Spleen (tissue), 13 donors: ENCODE measurements at places on chromosomes 7 and 10. TPM values are rescaled to one million over a fixed set of nuclear protein-coding genes. Genes with fewer than 3 reads are reported as not detected.

The FANK1 gene
- total RNA-seq, result 0.94 TPM

- DNase-seq, result peak; percentile 72
These were observed 448.2 kb downstream of the DNAJB6 start for GRCh38 chr7:157784979-157785441.

The GCC1 gene
- 24.8 TPM for total RNA-seq

The SH2D4B gene
- 0.46 TPM for total RNA-seq

DNA sequence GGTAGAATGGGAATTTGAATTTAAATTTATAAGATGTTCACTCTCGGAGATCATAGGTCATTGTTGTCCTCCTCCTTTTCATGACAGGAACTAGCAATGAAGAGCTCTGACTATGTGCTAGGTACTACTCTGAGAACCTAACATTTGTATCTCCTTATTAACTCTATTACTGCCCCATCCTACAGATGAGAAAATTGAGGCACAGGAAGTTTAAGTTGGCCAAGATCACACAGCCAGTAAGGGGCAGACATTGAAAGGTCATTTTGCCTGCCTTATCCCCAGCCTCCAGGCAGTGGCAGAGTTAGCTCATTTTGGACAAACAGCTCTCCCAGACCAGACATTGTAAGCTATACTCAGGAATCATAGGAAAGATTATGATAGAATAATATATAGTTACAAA lies 6.0 kb downstream of the SRGN start:
- DNase-seq, result no peak

The INSYN2A gene
- not detected for total RNA-seq

The SRRM3 gene
- 0.65 TPM for total RNA-seq

DNA sequence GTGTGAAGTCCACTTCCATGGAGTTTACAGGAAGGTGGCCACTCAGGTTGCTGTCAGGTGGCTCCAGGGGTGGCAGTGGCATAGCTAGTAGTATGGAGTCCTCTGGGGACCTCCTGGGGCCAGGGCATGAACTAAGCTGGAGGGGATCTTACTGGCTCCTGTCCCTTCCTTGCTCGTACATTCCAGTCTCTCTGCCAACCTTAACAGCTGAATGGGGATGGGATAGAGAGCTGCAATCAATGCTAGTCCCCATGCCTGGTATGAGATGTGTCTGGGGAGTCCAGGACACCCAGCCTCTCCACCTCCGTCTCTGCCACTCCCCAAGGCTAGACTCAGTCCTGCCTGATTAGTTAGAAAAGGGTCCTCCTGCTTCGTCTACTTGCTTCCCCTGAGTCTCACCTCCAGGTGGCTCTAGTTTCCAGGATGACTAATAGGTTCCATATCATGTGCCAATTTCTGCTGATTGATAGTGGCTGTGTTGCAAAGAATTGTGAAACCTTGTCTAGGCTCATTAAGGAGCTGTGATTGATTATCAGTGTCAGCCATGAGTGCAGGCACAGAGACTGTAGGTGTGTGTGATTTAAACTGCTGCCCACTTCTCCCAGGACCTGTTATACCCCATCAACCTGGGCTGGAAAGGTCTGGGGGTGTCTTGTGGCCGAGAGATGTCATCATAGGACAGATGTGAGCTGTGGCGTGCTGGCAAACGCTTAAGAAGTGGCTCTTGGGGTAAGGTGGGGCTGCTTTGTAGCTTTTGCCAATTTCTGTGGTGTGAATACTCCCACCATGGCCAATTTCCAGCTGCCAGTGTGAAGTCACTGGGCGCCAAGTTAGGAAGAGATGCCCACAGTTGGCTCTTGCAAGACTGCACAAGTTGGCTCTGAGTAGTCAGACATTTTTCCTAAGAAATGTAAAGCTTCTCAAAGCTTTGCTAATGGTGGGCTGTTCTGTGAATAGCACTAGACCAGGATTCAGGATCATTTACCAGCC lies 59.8 kb downstream of the COL13A1 start:
- DNase-seq, result no peak

GRCh38 chr10:12484941-12485805 lies 135.8 kb downstream of the CAMK1D start:
- peak; percentile 82 for DNase-seq

DNA sequence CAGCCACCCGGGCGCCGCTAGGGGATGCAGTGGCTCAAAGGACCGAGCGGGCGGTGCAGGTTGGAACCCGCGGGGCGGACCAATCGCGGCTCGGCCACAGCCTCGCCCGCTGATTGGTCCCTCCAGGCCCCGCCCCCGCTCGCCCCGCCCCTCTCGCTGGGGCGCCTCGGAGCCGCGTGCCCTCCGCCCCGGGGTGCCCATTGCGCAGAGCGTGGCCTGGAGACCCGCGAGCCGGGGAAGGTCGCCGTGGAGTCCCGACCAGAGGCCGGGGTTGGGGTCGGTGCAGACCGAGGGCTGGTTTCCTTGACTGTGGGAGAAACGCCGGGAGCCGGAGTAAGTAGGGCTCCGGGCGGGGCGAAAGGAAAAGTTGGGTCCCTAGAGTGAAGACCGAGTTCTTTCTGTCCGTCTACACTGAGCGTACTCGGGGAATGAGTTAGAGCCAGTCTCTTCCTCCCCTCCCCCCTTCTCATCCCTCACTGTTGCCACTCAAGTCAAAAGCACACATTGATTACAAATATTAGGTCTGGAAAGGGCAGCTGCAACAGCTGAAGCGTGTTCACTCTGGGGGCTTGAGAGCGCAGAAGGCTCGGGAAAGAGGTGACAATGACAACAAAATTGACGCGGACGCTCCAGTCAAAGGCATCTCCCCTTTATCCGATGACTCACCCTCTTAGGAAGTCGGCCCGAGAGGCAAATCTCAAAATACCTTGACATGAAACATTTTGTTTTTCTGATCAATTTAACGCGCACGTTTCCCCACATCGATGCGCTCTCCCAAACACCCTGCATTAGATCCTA lies 843 bp upstream of the GATA3 start:
- DNase-seq, result peak; percentile 94

DNA sequence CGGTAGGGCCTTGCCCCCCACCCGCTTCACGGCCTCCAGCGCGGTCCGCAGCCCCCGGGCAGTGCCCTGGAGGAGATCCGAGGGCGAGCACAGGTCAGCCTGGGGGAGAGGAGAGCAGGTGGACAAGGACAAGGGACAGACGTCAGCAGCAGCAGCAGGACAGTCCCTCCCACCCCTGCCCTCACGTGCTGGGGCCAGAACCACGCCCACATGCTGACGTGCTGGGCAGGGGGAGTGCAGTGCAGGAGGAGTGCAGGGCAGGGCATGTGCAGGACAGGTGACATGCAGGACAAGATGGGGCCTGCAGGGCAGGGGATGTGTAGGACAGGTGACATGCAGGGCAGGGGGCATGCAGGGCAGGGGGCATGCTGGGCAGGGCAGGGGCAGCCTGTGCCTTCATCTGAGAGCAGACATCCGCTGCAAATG lies 1.5 kb upstream of the SAP25 start:
- no peak for DNase-seq

GRCh38 chr7:99275496-99275895 lies 2.9 kb downstream of the MYH16 start:
- DNase-seq, result no peak

- DNase-seq, result peak; percentile 90
These were observed 38.5 kb upstream of the MKRN1 start for GRCh38 chr7:140517546-140518369.

The LRRC18 gene
- not detected for total RNA-seq

DNA sequence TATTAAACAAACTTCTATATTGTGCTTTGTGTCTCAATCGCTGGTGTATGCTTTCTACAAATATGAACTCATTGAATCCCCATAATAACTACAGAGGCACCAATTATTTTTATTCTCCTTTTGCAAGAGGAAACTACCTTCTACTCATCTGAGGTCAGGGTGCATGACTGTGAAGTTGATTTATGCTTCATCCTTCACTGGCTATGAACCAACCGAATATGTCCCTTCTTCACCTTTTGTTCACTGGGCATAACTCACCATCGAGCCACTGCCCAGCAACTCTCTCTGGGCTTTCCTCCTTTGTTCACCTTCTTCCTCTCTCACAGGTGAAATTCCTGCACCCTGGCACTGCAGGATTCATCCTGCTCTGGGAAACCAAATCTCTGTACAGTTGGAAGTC lies 61.3 kb upstream of the PFKP start:
- DNase-seq, result no peak

- peak; percentile 54 for DNase-seq
These were observed 179.2 kb upstream of the MBL2 start for GRCh38 chr10:52951824-52952223.

The SUPV3L1 gene
- 28.5 TPM for total RNA-seq

- DNase-seq, result no peak
These were observed 526.1 kb upstream of the NRP1 start for GRCh38 chr10:33860552-33860951.

- DNase-seq, result no peak
These were observed 107.0 kb upstream of the PRSS1 start for GRCh38 chr7:142642316-142642715.

The CAV2 gene
- 27.8 TPM for total RNA-seq

The IDI2 gene
- not detected for total RNA-seq

The PNLIP gene
- not detected for total RNA-seq

The AVPI1 gene
- total RNA-seq, result 35.8 TPM

DNA sequence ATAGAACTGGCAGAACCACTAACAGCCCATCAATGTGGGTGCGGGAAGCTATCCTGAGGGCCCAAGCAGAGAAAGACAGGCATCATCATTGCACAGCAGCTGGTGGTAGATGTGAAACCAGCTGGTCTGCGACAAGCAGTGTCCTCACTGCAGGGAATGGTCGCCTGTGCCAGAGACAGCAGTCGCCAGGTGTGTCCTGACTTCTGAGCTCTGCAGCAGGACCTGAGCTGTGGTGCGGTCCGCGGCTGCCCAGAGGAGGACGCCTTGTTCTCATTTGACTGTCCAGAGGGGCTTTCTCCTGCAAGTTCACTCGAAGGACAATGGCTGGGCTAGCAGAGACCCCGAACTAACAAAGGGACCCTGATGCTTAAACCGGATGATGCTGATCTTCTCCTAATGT lies 97.4 kb downstream of the LRRC18 start:
- DNase-seq, result no peak

The CCDC172 gene
- not detected for total RNA-seq
